ENCODE measurements at places on chromosomes 3 and 15.

- no peak for DNase-seq
Measured at GRCh38 chr15:65226221-65226620, 14.9 kb upstream of the CILP start.

DNA sequence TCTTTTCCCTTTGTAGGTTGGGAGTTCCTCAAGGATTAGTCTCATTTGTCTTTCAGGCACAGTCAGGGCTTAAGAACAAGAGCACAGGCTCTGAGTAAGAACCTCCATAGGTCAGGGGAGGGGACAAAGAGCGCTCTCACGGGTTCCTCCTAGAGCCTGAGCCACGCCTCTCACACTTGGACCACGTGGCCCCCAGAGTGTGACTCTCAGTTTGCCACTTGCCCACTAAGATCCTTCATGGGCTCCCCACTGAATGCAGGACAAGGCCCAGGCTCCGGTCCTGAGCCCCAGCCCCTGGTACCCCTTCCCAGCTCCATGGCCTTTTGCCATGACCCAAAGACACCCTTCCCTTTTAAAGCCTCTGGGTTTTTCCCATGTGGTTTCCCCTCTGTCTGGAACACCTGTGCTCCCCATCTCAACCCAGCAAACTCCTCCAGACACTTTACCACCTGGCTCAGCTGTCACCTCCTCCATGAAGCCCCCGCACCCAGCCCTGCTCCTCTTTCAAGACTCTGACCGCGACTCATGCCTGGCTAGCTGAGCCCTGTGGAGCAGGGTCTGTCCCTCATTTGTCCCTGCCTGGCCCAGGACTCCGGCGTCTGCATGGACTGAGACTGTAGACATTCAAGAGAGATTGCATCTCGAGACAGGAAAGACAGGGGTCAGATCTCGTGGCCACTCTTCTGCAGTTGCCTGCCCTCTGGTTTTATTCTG lies 32.7 kb downstream of the IQSEC1 start:
- DNase-seq: peak; percentile 52

DNA sequence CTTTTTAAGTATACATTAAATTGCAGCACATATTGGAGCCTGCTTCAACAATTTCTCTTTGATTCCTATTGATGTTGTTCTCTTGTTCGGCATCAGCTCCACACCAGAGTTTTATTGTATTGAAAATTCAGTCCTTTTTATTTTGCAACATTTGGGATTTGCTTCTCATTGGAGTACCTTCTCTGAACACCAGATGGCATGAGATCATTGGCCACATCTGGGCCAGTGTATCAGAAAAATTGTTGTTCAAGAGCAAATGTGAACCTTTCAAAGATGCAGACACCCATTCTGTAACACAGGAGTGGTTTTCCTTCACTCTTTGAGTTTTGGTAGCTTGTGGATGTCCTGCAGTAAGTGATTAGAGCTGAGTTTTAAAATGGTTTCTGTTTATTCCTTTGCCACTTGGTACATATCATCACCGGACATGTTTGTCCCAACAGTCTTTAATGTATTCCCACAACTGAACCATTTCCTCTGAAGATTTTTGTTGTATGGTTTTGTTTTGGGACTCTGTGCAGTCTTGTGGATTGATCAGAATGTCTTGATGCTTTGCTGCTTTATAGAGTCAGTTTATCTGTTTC lies 96.1 kb downstream of the MCTP2 start:
- DNase-seq: peak; percentile 19

DNA sequence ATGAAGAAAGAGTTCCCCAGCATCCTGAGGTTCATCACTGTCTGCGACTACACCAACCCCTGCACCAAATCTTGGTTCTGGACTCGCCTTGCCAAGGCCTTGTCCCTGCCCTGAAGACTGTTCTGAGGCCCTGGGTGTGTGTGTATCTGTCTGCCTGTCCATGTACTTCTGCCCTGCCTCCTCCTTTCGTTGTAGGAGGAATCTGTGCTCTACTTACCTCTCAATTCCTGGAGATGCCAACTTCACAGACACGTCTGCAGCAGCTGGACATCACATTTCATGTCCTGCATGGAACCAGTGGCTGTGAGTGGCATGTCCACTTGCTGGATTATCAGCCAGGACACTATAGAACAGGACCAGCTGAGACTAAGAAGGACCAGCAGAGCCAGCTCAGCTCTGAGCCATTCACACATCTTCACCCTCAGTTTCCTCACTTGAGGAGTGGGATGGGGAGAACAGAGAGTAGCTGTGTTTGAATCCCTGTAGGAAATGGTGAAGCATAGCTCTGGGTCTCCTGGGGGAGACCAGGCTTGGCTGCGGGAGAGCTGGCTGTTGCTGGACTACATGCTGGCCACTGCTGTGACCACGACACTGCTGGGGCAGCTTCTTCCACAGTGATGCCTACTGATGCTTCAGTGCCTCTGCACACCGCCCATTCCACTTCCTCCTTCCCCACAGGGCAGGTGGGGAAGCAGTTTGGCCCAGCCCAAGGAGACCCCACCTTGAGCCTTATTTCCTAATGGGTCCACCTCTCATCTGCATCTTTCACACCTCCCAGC lies 2.9 kb downstream of the MYD88 start:
- no peak for DNase-seq

- no peak for DNase-seq
Measured at GRCh38 chr3:139803294-139803693, 125.5 kb upstream of the NMNAT3 start.

GRCh38 chr3:23600167-23600871 lies 205.4 kb upstream of the UBE2E1 start:
- DNase-seq: no peak

- DNase-seq: peak; percentile 76
Measured at GRCh38 chr3:129233538-129233937, 15.9 kb upstream of the COPG1 start.

GRCh38 chr15:66099950-66100671 lies 153.4 kb downstream of the MEGF11 start:
- DNase-seq: no peak

DNA sequence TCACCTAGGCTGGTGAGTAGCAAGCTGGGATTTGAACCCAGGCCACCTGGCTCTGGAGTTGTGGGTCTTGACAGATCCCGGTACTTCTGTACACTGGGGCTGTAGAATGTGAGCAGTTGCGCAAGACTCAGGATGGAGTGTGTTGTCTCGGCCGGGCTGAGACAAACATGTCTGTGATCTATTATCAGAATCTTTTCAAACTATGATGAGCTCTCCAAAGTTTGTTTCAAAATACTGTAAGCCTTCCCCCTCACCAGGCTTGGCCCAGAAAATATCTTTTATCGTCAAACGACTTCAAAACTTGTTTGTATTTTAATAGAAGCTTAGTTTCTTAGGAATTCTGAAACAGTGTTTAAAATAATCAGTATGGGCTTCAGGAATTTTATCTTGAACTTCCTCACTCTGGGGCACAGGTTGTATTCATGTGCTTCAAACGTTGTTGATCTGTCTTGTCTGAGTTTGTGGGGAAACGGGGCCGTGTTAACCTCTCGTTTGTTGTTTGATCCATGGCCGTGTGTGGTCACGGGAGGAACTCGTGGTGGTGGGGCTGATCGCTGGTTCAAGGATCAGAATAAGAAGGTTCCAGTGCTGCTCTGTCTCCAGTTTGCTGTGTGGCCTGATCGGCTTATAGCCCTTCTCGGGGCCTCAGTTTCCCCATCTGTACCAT lies 40.3 kb upstream of the TFRC start:
- no peak for DNase-seq

- no peak for DNase-seq
Measured at GRCh38 chr15:70810916-70811578, 42.9 kb downstream of the LARP6 start.

DNA sequence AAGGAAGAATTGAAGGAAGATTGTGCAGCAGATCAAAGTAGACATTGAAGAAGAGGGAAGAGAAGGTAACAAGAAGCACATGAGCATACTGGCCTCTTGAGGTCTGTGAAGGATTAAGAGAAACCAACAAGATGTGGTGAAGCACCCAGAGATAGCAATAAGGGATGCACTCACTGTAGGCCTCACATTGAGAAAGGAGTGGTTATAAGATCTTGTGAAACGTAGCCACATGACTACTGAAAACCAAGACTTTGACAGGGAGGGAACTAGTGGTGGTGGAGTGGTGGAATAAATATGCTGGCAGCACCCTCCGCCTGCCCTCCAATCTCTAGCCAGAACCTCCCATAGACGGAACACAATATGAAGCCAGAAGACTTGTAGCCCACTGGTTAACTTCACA lies 651.2 kb downstream of the DIPK2A start:
- no peak for DNase-seq

DNA sequence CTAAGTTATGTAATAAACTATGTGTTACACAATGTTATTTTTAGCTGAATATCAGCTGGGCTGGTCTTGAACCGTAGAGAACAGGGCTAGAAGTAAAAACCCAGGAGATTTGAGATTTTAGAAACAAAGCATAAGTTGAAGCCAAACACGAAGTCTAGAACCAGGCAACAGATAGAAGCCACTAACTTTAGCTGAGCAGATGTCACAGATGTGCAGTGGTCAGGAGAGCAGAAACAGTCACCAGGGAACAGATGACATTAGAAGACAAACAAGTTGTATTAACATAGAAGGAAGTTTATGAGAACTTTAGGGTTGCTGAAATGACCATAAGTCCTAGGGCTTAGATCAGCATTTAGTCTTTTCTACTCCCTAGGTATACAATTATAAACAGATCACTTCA lies 731.0 kb downstream of the ZNF385D start:
- DNase-seq: no peak

DNA sequence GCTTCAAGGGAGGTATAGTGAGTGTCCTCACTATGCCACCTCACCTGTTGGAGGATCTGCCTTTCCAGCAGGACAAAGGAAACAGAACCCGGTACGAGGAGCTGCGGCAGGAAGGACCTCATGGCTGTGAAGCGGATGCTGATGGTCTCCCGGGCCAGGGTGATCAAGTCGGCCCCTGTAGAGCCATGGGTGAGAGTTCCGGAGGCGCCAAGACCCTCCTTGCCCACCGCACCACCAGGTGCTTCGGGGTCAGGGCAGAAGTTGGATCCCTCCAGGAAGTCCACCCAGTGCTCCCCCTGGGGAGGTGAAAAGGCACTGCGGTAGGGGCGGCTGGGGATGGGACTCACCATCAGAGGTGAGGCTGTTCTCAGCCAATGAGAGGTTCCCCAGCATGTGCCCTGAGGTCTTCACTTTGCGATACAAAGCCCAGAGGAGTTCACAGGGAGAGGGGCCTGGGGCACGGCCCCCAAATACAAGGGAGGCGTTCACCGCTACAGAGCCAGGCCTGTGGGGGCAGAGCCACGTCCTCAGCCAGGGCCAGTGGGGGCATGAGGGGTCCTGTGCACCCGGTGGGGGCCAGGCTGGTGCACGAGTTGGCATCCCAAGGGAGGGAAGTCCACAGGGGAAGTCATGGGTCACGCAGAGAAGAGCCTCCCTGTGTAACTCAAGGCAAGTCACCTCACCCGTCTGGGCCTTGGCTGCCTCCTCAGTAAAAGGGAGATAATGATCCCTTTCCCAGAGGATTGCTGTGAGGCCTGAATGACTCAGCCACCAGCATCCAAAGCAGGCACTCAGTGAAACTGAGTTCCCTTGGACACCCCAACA lies 27.7 kb downstream of the C15orf39 start:
- DNase-seq: no peak

GRCh38 chr3:9600597-9600996 lies 47.0 kb upstream of the LHFPL4 start:
- no peak for DNase-seq

DNA sequence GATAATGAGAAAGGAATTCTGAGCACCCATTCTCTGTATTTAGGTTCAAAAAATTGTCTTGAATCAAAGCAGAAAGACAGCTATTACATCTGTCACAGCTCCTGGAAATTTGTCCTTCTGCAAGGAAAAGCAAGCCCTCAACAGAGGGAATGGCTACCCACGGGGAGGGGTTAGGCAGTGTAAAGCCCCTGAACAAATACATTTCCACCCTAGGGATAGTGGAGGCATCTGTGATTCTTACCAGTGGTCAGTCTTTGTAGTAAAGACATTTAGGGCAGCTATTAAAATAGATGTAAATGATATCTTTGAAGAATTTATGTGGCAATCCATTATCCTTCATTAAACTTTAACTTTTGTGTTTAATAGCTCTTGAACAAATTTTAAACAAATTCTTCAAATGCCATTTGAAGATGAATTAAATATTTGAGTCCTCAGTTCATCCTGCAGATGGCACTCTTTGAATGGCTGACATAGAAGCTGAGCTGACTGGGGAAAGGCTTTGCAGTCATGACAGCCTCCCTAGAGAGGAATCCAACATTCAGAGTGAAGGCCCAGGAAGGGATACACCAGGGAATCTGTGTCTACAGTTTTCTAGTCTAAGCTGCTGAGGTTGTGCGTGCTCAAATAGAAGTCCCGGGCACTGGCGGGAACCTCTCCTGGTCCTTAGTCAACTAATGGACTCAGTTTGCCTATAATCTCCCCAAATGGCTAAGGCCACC lies 359.7 kb upstream of the ROPN1 start:
- peak; percentile 5 for DNase-seq

- DNase-seq: no peak
Measured at GRCh38 chr3:130379274-130379673, 33.8 kb downstream of the COL6A5 start.

DNA sequence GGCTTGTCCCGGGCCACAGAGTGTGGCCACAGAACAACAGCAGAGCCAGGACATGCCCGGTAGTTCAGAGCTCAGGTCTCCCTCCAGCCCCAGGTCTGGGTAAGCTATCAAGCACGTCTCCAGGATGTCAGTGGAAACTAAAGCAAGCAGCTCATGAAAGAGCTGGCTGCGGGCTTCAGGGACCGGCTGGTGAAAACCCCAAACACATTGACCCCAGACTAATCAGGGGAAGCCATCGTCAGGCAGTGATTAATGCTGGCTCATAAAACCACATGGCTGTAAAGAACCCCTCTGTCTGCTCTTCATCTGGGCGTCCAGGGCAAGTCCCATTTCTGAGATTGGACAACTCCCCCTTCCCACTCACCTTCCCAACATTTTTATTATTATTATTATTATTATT lies 37.8 kb downstream of the LMCD1 start:
- no peak for DNase-seq

DNA sequence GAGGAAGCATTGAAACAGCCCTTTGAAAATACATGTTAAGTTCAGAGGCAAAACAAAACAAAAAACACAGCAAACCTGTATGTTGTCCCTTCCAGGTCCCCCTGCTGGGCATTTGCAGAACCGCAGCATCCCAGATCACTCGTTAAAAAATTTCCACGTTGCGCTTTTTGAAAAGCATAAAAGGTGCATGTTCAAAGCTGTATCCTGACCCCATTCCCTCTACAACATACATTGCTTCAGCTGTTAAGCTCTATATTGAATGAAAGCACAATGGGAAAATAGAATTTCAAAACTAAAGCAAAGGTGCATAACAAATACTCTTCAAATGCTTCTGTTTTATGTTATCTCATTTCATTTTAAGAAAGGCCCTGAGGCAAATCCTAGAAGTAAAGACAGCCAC lies 328.3 kb downstream of the THSD4 start:
- peak; percentile 5 for DNase-seq

Measured in inflammatory macrophage treated with lipopolysaccharide for 1 hour (primary cell).